ENCODE measurements at places on chromosomes 13 and 19.

DNA sequence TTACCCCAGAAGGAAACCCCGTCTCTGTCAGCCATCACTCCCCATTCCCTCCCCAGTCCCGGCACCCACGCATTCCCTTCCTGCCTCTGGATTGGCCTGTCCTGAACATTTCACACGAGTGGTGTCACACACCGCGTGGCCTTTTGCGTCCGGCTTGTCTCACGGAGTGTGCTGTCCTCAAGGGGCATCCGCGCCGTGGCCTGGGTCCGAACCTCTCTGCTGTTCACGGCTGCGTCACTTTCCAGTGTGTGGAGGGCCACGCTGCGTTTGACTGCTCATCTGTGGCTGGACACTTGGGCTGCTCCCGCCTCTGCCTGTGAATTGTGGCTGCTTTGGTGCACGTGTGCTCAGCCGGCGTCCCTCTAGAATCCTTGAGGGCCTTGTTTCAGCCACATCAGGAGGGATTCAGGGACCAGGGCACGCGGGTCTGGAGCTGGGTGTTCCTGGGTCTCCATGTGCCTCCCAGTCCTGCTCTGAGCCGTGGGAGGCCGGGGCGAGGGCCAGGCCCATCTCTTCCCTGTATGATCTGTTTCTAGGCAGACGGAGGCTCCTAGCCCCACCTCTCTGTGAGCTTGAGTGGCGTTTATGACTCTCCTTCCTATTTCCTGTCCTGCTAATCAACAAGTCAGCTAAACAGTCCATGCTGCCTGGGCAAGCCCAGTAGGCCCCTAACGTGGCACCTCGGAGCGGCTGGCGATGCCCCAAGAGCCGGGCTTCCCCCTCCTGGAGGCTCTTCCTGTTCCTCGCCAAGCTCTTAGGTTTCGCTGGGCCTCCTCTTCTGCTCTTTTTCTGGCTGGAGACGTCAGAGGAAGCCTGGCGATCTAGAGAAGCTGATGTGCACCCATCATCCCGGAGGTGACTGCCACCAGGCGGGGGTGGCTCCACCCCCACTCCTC is 8.1 kb downstream of the STK11 start:
- DNase-seq, result peak; percentile 52

GRCh38 chr19:4660181-4660791 is 9.9 kb downstream of the MYDGF start:
- no peak for DNase-seq

- no peak for DNase-seq
Observed at GRCh38 chr19:6723108-6723618, 2.7 kb upstream of the C3 start.

DNA sequence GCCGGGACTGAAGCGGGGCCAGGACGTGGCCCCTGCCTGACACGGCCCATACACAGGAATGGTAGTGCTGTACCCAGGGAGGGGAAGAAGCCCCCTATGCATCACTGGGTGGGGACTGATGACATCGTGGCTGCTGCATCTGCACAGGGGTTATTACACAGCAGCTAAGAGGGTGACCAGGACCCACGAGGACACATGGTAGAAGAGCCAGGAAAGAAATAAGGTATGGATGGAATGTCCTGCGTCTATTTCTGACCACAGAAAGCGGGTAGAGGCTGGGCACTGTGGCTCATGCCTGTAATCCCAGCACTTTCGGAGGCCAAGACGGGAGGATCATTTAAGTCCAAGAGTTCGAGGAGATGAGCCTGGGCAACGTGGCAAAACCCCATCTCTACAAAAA is 24.1 kb downstream of the DCAF15 start:
- no peak for DNase-seq

DNA sequence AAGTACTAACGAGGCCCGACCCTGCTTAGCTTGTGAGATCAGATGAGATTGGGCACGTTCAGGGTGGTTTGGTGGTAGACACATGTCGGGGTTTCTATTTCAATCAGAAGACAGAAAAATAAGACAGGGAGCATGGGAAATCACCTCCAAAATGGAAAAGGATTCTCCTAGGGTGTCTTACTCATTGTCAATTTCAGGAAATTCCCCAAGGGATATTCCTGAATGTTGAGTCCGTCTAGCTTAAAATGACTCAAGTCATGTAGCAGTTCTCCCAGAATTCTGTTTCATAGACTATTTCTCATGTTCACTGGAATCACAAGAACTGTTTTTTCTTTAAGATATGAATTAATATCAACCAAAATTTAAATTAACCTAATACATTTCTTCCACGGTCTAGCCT is 380.1 kb downstream of the EFNB2 start:
- DNase-seq, result no peak

GRCh38 chr19:11164296-11164695 is 8.7 kb upstream of the SPC24 start:
- no peak for DNase-seq

- DNase-seq, result no peak
Observed at GRCh38 chr19:56350416-56351045, 35.9 kb upstream of the ZSCAN5A start.

- DNase-seq, result peak; percentile 10
Observed at GRCh38 chr19:9917321-9917720, 19.0 kb downstream of the OLFM2 start.

DNA sequence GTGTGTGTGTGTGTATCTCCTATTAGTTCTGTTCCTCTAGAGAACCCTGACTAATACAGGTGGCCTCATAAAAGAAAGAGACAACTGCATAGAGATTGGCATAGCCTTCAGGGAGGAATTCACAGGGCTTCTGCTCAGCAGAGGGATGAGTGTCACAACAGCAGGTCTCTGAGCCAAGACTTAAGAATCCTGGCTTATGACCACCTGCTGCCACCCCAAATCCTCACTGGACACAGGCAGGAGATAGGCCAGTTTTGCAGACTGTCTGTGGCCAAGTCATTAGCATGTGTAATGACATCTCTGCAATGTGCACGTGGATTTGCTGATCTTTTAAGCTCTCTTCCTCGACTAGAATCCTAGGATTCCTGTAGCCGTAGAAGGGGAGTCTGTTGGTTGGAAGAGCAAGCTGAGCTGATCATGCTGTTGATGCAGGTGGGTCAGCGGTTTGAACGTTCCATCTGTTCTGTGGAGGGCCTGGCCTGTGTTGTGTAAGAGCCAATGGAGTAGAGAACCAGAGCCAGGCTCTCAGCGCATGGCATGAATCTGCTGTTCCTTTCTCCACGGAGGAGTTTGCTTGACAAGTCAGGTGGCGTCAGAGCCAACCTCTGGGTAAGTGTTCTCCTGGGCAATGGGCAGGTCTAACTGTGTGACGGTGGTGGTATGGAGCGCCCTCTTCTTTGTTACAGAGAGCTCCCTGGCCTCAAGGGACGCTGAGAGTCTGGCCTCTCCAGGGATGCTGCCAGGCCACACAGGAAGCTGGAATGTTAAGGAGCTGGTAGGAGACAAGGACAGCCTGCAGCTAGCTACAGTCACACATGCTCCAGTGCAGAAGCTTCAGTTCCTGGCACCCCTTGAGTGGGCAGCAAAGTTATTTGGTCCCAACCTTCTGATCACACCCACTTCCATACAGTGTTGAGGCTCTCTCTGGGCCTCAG is 503.1 kb downstream of the FOXO1 start:
- no peak for DNase-seq

- DNase-seq, result no peak
Observed at GRCh38 chr13:86825410-86825809, 845.8 kb upstream of the SLITRK5 start.

GRCh38 chr13:31038834-31039552 is 106.5 kb downstream of the TEX26 start:
- DNase-seq, result no peak

DNA sequence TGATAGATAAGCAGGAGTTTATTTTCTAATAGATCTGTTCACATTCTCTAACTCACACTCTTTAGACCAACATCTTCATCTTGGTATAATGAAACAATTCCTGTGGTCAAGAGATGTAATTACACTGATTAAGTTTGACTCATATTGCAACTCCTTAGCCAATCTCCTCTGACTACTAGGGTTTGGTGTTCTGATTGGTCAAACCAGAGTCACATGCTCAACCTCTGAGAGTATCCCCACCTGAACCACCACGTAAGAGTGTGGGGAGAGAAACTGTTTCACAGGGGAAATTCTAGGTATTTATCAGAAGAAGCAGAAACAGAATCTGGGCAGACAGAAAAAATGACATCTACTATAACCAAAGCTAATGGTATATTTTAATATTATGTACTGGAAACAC is 42.4 kb downstream of the UQCRFS1 start:
- DNase-seq, result no peak

DNA sequence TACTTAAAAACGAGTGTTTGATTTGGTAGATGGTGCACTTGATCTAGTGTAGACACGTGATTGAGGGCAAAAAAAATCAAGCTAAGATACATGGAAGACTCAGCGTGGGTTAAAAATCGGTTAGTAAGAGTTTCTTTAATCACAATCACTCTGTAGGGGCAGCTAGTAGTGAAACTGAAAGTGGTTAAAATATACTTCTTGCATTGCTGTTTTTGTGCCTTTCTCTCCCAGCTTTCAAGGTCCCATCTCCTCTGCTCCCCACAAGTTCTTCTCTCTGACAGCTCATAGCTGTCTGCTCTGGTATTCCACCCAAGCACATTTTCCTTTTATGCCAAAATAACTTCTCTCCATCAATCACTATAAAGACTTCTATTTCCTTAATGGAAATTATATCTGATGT is 1089.7 kb downstream of the EFNB2 start:
- no peak for DNase-seq

- no peak for DNase-seq
Observed at GRCh38 chr13:51000571-51001260, 91.1 kb downstream of the RNASEH2B start.

GRCh38 chr13:80502359-80502758 is 161.4 kb upstream of the SPRY2 start:
- no peak for DNase-seq

DNA sequence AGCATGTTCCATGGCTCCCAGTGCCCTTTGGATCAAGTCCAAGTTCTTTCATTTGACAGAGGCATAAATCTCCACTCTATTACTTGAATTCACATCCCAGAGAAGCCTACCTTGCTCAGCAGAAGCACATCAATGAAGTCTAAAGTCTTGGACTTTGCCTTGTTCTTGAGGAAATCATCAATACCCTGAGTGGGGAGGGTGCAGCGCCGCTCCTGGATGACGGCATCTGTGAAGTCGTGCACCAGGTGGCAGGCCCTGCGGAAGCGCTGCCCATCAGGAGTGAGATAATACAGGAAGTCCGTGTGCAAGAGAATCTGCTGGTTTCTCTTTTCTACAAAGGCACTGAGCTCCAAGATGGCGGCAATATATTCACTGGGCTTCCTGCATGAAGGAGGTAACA is 10.6 kb downstream of the CYP4F11 start:
- no peak for DNase-seq

DNA sequence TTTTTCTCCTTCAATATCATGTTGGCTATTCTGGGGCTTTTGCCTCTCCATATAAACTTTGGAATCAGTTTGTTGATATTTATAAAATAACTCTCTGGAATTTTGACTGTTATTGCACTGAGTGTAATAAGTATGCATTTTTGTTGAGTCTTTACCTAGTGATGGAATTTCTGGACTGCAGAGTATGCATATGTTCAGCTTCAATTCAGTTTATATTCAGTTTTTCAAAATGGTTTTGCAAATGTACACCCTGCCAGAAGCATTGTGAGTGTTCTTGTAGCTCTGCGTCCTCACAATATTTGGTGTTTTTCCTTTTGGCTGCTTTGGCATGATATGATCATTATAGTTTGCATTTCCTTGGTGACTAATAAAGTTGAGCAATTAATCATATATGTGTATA is 43.1 kb downstream of the RASL11A start:
- no peak for DNase-seq

DNA sequence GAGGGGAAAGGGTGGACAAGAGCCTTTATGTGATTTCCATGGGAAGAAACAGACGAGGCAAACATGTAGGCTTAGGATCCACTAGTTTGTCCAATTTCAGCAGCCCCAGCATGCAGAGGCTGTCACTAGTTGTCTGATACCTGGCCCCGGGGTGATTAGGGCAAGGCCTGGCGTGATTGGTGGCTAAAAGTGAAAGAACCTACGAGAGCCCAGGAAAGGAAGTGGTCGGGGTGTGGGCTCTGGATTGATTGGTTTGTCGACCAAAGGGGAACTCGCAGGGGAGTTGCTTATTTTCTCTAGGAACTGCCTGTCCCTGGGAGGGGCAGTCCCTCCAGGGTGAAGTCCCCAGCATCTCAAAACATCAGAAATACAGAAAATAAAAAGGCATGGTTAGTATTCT is 64.2 kb upstream of the UQCRFS1 start:
- no peak for DNase-seq

DNA sequence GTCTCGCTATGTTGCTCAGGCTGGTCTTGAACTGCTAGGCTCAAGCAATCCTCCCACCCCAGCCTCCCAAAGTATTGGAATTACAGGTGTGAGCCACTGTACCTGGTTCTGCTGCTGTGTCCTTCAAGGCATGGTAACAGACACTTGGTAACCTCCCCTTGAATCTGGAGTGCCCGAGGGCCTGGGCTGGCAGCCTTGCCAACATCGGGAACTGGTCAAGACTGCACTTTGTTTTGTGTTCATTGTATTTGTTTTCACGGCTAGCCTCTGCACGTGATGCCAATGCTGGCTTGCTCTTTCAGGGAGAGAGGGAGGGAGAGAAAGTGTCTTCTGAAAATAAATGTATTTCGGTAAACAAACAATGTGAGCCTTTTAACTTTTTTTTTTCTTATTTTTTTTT is 12.0 kb downstream of the CERS4 start:
- DNase-seq, result peak; percentile 52

DNA sequence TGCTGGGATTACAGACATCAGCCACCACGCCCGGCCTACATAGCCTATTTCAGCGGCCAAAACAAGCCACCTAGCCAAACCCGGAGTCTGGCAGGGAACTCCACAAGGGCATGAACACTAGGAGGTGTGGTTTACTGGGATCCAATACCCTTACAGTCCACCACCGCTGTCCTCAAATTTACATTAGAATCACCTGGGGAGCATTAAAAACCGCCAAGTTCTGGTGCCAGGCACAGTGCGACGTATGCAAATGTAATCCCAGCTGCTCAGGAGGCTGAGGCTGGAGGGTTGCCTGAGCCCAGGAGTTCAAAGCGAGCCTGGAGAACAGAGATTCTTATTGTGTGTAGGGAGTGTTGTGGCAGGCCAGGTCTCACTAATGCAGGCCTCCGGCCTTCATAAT is 4.2 kb upstream of the AP1M1 start:
- DNase-seq, result no peak

GRCh38 chr19:50148528-50148927 is 14.6 kb downstream of the IZUMO2 start:
- DNase-seq, result no peak

GRCh38 chr19:43692385-43692784 is 22.4 kb upstream of the PLAUR start:
- DNase-seq, result no peak

DNA sequence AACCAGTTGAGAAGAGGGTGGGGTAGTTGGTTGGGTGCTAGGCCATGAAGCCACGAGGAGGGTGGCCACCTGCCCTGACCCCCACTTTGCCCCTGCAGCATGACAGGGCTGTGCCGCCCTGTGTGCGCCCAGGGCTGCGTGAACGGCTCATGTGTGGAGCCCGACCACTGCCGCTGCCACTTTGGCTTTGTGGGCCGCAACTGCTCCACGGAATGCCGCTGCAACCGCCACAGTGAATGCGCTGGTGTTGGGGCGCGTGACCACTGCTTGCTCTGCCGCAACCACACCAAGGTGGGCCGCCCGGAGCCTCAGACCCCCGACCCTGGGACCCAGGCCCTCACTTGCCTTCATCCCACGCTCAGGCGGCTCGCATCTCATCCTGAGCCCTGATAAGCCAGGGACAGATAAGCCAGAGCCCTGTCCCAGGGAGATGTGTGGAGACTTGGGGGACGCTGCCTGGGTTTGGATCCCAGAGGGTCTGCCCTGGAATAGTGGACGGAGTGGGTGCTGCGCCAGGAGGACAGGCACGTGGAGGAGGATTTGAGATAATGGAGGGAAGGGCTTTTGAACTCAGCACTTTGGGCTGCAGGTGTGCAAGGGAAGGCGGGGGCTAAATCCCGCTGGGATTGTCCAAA is 20.5 kb downstream of the CNFN start:
- DNase-seq, result no peak
